ENCODE measurements at places on chromosomes 5 and 9.

GRCh38 chr5:96354237-96354636 is 78.8 kb downstream of the PCSK1 start:
- DNase-seq, result no peak

GRCh38 chr9:113668061-113668460 is 204.5 kb downstream of the RGS3 start:
- DNase-seq, result no peak

DNA sequence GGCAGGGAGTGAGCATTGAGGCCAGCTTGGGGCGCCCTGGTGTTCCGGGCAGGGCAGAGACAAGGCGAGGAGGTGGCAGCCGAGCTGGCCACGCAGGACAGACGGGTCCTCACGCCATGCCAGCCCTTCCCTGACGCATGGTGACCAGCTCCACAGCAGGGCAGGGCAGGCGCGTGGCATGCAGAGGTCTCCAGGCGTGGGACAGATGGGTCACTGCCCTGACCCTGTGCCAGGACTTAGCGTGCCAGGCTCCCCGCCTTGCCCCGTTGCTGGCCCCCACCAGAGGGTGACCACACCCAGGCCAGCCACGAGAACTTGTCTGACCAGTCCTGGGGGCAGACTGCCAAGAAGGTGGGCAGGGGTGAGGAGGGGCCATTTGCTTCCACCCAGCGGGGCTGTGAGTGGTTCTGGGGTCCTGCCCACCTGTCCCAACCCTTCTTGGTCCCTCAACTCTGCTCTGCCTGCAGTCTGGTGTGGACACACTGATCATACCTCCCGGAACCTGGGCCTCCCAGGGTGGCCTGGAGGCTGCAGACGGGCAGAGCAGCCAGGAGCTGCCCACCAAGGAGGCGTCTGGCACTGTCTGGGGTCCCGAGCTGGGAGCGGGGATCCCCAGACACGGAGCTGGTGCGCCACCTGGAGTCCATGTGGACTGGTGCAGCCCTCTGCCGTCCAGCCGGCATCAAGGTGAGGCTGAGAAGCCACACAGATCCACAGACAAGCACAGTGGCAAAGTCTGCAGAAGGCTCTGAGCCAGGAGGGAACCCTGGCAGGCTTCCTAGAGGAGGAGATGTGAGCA is at the start of gene RNF224:
TSS of gene RNF224 (plus strand) at position 449 of the 799 bp plus-strand sequence. CDS start 834 bp downstream, outside the sequence.
- DNase-seq, result peak; percentile 70

DNA sequence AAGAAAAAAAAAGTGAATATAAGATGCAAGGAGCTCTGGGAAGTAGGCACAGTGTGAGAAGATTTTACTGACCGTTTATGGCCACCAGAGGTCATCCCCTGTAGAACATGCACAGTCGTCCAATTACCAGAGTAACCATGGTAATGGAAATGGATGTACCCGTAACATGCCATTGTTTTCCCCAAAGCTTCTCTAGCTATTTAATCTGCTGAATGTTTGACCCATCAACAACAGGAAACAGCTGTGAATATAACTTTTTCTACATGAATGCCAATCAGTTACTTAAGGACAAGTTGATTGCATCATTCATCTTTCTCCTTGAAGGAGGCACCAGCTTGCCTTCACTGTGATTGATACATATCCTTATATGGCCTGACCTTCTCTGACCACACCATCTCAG is 1967.0 kb upstream of the CDH9 start:
- no peak for DNase-seq

- no peak for DNase-seq
These were observed 14.1 kb downstream of the BTNL9 start for GRCh38 chr5:181054138-181054537.
